ENCODE measurements at places on chromosomes 2 and 18.
A peak's percentile ranks its signal among the peaks of the same experiment; 100 is the strongest.

- no peak for DNase-seq
Observed at GRCh38 chr2:2546046-2546445, 215.0 kb upstream of the MYT1L start.

GRCh38 chr2:156541229-156541628 lies 105.0 kb downstream of the GPD2 start:
- DNase-seq = no peak

- DNase-seq = no peak
Observed at GRCh38 chr2:96962567-96963203, 23.7 kb downstream of the FAM178B start.

- no peak for DNase-seq
Observed at GRCh38 chr2:66536997-66537396, 102.1 kb downstream of the MEIS1 start.

GRCh38 chr2:240946654-240947053 lies 40.5 kb downstream of the CROCC2 start:
- DNase-seq = peak; percentile 41

DNA sequence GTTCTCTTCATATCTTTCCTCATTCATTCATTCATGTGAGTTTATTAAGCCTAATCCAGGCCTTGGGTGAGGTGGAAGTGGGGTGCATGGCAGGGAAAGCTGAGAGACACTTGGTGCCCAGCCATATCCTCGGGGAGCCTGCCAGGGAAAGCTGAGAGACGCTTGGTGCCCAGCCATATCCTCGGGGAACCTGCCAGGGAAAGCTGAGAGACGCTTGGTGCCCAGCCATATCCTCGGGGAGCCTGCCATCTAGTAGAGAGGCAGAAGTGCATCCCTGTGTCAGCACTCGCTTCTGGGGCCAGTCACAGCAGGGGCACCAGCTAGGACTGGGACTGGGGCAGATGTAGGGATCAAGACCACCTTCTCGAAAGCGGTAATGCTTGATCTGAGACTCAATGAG lies 39.4 kb downstream of the DDX18 start:
- DNase-seq = no peak

- peak; percentile 33 for DNase-seq
Observed at GRCh38 chr2:32342801-32343200, 14.0 kb upstream of the BIRC6 start.

- no peak for DNase-seq
Observed at GRCh38 chr2:29393676-29394075, 278.5 kb downstream of the CLIP4 start.

DNA sequence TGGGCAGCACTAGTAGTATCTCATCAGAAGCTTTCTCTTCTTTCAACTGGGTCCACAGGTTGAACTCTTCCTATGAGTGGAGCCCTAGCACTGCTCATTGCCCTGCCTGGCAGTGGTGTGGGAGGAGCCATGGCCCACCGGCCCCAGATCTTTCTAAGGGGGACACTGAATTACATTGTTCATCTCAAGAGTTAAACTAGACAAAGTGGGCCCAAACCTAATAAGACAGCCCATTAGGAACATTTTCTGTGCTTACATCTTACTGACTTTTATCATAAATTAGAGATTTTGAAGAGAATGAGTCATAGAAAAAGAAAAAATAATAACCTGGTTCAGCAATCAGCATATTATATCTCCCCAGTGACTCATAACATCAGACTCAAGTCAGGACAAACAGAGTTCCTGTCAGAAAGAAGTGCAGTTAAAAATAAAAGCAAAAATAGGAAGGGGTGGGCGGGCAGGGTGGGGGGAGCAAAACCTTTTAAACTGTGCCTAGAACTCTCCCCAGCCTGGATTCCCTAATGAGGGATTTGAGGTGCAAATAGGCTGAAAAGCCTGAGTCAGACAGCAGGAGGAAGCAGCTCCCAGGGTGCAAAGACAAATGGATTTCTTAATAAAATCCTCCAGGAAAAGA lies 161.6 kb upstream of the TRIB2 start:
- DNase-seq = peak; percentile 64

- no peak for DNase-seq
Observed at GRCh38 chr18:74775239-74775638, 177.6 kb downstream of the ZNF407 start.

DNA sequence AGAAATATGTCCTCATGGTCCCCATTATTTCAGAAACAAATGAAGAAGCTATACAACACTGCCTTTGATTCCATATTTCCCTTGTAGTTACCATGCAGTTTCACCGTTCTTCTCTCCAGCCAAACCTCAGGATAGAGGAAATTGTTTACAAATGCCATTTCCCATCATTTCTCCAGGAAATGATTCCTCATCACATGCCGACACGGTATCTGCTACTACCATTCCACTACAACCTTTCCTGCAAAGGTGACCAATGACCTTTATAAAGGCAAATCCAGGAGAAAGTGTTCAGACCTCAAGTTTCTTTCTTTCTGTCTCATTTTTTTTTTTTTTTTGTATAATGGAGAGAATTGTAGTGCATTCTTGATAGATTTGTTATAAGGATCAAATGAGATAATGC lies 460.8 kb upstream of the CDH20 start:
- no peak for DNase-seq

DNA sequence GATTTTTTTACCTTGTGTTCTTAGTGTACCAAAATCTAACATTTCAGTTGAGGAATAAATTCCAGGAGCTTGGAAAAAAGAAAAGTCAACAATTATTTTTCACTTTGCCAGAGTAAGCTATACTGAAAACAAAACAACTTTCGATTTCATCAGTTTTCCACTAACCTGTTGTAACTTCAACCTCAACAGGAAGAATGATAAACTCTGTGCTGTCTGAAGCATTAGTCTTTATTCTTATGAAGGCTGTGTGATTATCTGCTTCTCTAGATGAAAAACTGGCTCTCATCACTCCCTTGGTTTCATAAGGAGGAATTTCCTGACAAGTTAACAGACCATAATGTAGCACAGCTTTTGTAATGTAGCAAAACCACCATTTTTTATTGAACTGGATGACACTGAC lies 121.2 kb downstream of the ZAP70 start:
- DNase-seq = no peak

DNA sequence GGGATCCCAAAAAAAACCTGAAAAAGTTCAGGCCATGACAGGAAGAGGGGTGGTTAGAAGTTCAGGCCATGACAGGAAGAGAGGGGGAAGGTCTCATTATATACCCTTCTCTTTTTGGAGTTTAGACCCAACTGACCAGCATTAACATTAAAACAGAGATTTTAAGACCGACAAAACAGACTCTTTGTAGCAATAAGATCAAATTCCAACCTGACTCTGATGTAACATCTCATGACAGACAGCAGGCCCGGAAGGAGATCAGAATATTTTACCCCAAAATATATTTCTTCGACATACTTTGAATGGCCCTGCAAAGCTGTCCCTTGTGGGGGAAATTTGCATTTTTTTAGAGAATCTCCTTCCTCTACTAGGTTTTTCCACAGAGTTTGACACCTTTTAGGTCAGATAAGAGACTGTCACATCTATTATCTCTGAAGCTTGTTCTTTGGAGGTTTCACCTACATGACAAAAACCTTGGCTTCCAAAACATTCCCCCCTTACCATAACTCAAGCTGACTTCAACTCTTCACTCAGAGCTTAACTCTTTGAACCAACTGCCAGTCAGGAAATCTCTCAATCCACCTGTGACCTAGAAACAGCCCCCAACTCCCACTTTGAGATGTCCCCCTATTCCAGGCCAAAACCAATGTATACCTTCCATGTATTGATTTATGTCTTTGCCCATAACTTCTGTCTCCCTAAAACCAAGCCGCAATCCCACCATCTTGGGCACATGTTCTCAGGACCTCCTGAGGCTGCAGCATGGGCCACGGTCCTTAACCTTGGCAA lies 51.0 kb upstream of the B3GNT2 start:
- DNase-seq = no peak

- peak; percentile 92 for DNase-seq
Observed at GRCh38 chr2:46315103-46315890, 18.1 kb downstream of the EPAS1 start.

- no peak for DNase-seq
Observed at GRCh38 chr2:141021611-141022010, 1109.2 kb downstream of the LRP1B start.

DNA sequence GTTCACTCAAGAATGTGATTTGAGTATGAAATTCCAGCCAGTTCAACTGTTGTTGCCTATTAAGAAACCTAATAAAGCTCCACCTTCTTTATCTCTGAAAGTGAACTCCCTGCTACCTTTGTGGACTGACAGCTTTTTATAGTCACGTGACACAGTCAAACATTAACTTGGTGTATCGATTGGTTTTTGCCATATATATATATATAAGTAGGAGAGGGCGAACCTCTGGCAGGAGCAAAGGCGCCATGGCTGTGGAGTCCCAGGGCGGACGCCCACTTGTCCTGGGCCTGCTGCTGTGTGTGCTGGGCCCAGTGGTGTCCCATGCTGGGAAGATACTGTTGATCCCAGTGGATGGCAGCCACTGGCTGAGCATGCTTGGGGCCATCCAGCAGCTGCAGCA lies at the start of gene UGT1A1:
Gene UGT1A1 (plus strand): TSS at position 228 of the 400 bp plus-strand sequence. CDS start 18 bp downstream, at position 246.
- DNase-seq = no peak

DNA sequence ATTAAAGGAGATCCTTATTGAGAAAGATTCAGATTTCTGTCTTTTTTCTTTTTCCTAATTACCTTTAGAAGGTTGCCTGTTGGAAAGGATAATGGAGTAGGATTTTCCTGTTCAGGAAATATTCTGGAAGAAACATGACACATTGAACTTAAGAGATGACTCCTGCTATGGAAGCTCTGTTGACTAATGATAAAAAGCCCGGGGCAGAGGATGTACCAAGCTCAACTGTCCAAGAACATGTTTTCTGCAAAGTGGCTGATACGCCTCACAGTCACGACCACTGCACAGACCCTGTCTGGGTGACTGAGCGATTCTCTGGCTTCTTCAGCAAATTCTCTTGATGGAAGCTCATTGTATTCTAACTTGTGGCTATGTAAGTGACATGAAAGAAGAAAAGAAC lies 86.2 kb upstream of the THOC1 start:
- DNase-seq = no peak

Measured in HTR-8/SVneo (cell line).